Glutamatergic neuron (in vitro differentiated cells): ENCODE measurements at places on chromosomes 1 and 21.

GRCh38 chr21:35491920-35492678 lies 443.0 kb upstream of the RUNX1 start:
- no peak for DNase-seq

GRCh38 chr1:1021920-1022259 lies 2.0 kb downstream of the AGRN start:
- peak; percentile 12 for DNase-seq

DNA sequence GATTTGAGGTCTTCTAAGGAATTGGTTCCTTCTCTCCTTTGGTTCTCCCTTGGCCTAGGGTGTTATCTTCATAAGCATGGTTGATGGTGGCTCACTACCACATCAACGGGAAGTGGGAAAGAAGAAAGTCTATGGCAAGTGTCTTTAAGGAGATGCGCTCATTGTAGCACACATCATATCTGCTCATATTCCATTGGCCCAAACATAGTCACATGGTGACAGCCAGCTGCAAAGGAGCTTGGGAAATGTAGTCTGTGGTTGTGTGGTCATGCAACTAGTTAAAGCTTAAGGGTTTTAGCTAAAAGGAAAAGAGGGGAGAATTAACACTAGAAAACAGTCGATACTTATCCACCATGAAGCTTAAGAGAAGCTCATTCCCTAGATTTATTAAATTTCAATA lies 11.4 kb upstream of the MRPS6 start:
- no peak for DNase-seq

GRCh38 chr1:212244441-212244840 lies 40.8 kb upstream of the PPP2R5A start:
- no peak for DNase-seq

DNA sequence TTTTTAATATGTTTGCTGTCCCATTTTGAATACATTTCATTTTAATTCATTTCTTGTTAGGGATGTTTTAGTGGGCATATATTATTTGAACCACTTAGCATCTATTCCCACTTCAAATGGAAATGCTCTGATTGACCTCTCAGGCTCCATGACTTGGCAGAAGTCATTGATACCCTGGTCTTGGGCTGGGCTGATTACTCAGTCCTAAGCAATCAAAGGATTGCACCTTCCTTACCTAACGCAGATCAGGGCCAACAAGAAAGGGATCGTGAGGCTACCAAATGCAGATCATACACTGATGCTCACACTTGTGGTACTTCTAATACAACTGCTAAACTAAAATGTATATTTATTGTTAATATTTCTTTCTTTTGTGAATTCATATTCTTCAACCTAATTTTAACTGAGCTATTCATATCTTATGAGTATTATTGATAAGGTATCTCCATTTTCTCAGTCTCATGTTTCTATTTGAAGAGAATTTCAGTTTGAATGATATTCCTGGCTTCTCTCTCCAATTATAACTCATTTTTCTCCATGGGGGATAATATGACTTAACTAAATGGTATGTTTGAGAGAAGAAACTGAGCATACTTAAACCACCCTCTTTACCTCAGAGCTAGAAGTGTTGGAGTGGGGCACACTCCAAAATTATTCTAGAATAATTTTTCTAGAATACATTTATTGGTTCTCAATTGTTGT lies 615.5 kb upstream of the ADAMTS5 start:
- no peak for DNase-seq

- DNase-seq = no peak
Observed at GRCh38 chr21:39484711-39485276, 33.0 kb downstream of the SH3BGR start.

GRCh38 chr1:9589144-9589718 lies 520 bp downstream of the TMEM201 start:
- peak; percentile 45 for DNase-seq

DNA sequence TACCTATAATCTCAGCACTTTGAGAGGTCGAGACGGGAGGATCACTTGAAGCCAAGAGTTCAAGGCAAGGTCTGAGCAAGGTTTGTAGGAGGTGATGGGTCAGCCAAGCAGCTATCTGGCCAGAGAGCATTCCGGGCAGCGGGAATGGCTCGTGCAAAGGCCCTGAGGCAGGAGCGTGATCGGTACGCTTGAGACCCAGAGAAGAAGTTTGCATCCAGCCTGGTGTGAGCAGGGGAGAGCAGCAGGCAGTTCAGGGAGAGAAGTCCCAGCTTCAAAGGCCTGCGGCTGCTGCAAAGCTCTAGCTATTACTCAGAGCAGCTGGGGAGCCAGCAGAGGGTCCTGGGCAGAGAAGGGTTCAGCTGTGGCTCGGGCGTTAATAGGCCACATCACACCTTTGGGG lies 5.1 kb upstream of the SRARP start:
- no peak for DNase-seq

GRCh38 chr1:87450615-87451209 lies 122.0 kb downstream of the LMO4 start:
- no peak for DNase-seq

DNA sequence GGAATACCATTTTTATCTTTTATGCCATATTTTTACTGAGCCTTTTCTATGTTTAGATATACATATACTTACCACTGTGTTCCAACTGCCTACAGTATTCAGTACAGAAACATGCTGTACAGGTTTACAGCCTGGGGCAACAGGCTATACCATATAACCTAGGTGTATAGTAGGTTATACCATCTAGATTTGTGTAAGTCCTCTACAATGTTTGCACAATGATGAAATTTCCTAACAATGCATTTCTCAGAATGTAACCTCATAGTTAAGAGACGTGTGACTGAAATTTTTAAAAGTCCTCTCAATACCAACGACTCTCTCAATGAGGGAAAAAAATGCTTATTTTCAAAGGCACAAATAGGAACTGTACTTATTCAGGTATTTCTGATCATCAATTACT lies 21.7 kb downstream of the INTS7 start:
- DNase-seq = no peak

- no peak for DNase-seq
Observed at GRCh38 chr1:25045480-25046193, 115.6 kb upstream of the RUNX3 start.

GRCh38 chr1:153348511-153349362 lies at the start of gene PGLYRP4:
Gene PGLYRP4 (minus strand): TSS chr1:153348841. CDS start chr1:153347932, 909 bp downstream.
- DNase-seq = no peak

DNA sequence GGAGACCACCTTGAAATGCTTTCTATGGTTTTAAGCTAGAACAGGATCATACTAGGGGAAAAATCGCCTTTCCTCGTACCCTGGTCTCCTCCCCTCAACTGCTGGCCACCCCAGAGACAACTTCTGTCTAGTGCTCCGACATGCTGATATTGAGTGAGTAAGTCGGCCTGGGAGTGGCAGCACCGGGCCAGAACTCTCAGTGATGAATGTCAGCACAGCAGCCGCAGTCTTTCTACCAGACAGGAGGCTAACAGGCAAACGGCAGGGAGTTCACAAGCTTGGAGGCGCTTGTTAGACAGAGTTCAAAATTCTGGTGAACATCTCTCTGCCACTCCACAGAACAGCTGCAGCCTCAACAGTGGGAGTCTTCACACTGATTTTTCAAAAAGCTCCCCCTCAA lies 716.9 kb downstream of the ADGRL2 start:
- DNase-seq = peak; percentile 17
